ENCODE measurements at places on chromosomes 3 and 15. TPM values are rescaled to one million over a fixed set of nuclear protein-coding genes. Genes with fewer than 3 reads are reported as not detected.
A peak's percentile ranks its signal among the peaks of the same experiment; 100 is the strongest.

GRCh38 chr3:25455441-25456132 is 27.5 kb downstream of the RARB start:
- H3K27me3 ChIP-seq = no peaks in the 10 kb centered on the region
- no peak overlapping the region for H3K4me3 ChIP-seq
- H3K27ac ChIP-seq = no peak overlapping the region

- no peaks in the 10 kb centered on the region for H3K4me1 ChIP-seq
- no peak overlapping the region for H3K4me3 ChIP-seq
- H3K27me3 ChIP-seq = no peaks in the 10 kb centered on the region
- no peak for DNase-seq
Observed at GRCh38 chr15:90765966-90766365, 48.8 kb downstream of the BLM start.

Gene MESP2
- not detected for total RNA-seq

DNA sequence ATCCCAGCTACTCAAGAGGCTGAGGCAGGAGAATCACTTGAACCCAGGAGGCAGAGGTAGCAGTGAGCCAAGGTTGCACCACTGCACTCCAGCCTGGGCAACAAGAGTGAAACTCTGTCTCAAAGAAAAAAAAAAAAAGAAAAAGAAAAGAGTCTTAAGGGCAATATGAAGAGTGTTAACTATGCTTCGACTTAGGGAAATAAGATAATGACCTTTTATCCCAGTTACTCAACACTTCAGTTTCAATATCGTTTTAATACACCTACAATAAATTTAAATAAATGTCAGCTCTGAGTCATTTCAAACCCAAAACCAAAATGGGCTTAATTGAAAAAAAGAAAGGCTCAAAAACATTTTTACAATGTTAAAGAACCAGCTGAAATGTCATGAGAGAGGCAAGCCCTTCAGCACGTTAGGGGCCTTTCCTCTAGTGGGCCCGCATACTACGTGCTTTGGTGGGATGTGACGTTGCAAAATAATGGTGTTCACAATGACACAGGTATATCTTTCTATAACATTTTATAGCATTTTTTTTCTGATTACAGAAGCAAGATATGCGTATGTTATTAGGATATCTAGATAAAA is 15.3 kb downstream of the FYCO1 start:
- peak overlapping the region; percentile 40 for H3K4me3 ChIP-seq
- no peak for DNase-seq
- H3K27ac ChIP-seq = peak overlapping the region; percentile 83
- H3K36me3 ChIP-seq = peaks cover 65% of the 10 kb centered on the region
- peaks cover 72% of the 10 kb centered on the region for H3K4me1 ChIP-seq

Gene GAP43
- not detected for total RNA-seq

Gene LMAN1L
- total RNA-seq = 0.14 TPM

GRCh38 chr15:62818691-62819090 is 223.9 kb upstream of the TPM1 start:
- no peaks in the 10 kb centered on the region for H3K27me3 ChIP-seq
- no peak for DNase-seq
- no peak overlapping the region for H3K27ac ChIP-seq

GRCh38 chr15:60520825-60521368 is 42.0 kb upstream of the ICE2 start:
- peaks cover 23% of the 10 kb centered on the region for H3K36me3 ChIP-seq
- H3K27ac ChIP-seq = peak overlapping the region; percentile 74
- DNase-seq = peak; percentile 68
- peaks cover 26% of the 10 kb centered on the region for H3K4me1 ChIP-seq
- no peak overlapping the region for H3K4me3 ChIP-seq
- H3K27me3 ChIP-seq = no peaks in the 10 kb centered on the region

Gene AHSG
- total RNA-seq = not detected

DNA sequence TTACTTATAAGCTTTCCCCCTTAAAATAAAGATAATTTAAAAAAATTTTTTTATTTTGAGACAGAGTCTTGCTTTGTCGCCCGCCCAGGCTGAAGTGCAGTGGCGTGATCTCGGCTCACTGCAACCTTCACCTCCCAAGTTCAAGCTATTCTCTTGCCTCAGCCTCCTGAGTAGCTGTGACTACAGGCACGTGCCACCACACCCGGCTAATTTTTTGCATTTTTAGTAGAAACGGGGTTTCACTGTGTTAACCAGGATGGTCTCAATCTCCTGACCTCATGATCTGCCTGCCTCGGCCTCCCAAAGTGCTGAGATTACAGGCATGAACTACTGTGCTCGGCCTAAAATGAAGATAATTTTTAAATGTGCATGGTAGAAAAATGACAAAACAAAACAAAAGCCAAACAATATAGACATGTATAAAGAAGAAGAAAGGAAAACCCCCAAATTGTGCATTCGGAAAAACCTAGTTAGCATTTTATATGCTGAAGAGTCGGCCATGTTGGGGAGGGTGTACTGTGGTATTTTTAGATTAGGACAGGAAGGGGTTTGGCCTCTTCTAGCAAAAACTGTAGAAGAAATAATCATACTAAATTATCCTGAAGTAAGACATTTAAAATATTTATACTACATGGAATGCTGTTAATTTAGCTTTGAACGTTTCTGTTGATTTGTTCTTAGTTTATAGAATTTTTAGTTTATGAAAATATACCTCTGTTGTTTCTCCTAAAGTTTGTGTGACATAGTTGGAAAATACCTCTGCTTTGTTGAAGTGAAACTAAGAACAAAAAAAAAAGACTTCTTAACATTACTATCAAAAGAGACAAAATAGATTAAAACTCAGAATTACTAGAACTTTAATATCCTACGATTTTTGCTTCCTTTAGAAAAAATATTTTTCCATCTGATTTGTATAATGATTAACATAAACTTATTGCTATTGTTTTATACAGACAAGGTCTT is 7.4 kb downstream of the APPL1 start:
- no peak overlapping the region for H3K4me3 ChIP-seq
- H3K36me3 ChIP-seq = peaks cover 14% of the 10 kb centered on the region
- no peak for DNase-seq

All from activated naive CD8-positive, alpha-beta T cell treated with anti-CD3 and anti-CD28 coated beads for 36 hours (primary cell).